ENCODE measurements at places on chromosomes 3 and 15.

DNA sequence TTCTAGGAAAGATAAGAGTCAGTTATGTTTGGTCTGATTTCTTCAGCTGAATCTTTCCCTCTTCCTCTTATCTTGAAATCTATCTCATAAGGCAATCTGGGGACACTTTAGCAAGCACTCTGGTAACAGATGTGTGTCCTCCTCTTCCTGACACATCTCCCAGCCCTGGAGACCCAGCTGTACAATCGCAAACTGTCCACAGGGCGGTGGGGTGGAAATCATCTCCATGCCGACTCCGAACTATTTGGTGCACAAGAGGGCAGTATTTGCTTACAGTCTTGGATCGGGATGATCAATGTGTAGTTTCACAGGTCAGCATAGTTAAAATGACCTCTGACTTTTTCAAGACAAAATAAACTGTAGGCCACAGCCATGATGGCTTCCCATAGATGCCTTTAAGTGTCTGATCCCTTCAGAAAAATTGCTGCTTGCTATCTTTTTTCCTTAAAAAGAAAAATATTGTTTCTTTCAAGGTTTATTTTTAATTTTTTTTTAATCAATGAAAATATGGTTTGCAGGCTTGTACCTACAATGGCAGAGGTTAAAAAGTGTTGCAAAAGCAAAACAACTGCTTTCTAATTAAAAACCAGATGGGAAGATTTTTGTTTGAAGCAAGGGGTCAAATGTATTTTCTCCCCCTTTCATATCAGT lies 17.7 kb downstream of the EEFSEC start:
- DNase-seq = peak; percentile 21

DNA sequence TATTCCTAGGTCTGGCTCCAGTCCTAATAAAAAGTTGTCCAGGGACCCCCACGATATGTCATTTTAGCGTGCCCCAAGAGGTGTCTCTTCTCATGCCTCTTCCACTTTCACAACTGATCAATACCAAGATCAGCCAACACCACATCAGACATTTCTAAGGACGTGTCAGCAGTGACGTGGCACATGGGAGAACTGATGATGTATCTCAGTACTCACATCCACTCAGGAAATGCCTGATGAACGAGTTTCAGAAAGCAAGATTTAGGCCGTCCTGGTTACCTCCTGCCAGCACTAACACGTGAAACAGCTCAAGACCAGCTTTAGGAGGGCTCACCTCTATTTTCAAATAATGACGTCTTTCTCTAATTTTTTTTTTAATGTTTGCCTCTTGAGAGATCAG lies 19.6 kb downstream of the VGLL4 start:
- DNase-seq = no peak

GRCh38 chr3:43247561-43248184 lies 38.7 kb upstream of the SNRK start:
- no peak for DNase-seq

- DNase-seq = no peak
These were observed 17.1 kb downstream of the LIMD1 start for GRCh38 chr3:45611628-45612081.

GRCh38 chr3:71304247-71304646 lies 279.3 kb downstream of the FOXP1 start:
- DNase-seq = no peak

GRCh38 chr3:151526757-151527156 lies 65.9 kb upstream of the IGSF10 start:
- DNase-seq = no peak

DNA sequence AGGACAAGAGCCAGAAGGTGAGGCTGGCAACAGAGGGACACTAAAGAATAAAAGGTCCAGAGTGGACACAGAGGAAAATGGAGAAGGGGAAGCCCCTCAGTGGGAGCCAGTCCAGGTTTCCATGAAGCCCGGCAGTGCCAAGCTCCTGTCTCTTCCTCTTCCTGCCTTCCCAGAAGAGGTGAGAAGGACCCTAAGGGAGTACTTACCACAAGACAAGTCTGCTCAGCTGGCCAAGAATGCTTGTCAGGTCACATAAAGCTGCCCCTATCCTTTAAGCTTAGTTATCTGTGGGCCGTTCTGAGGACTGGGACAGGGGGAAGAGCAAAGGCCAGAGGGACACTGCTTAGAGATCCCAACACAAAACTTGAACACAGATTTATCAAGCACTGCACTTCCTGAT lies 100.2 kb downstream of the RYK start:
- no peak for DNase-seq

- DNase-seq = no peak
These were observed 61.4 kb downstream of the GOLIM4 start for GRCh38 chr3:168034152-168034928.

DNA sequence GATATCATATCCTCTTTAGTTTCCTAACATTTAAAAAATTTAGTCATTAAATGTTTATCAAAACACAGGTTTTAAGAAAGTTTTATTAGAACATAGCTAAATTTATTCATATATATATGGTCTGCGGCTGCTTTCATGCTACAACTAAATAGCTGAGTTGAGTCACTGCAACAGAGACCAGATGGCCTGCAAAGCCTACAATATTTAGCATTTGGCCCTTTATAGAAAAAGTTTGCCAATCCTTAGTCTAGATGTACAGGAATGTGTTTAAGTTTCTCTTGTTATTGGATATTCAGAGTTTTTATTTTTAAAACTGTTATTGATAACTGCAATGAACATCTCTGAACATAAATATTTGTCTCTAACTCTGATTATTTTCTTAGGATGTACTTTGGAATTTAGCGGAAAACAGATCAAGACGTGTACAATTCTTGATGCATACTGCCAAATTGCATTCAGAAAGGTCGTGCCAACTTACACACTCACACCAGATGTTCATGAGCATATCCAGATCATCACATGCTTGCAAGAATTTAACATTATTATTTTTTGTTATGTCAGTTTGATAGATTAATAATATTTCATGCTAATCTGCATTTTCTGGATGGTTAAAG lies 157.9 kb downstream of the STAC start:
- DNase-seq = no peak

- no peak for DNase-seq
These were observed 30.2 kb upstream of the LEKR1 start for GRCh38 chr3:156795890-156796481.

GRCh38 chr15:96325541-96326327 lies 4.8 kb upstream of the NR2F2 start:
- no peak for DNase-seq

- DNase-seq = no peak
These were observed 26.8 kb upstream of the COPB2 start for GRCh38 chr3:139416275-139416674.

GRCh38 chr3:32004113-32004765 lies 22.7 kb downstream of the ZNF860 start:
- DNase-seq = no peak

GRCh38 chr3:122676759-122677158 lies 3.9 kb upstream of the PARP14 start:
- no peak for DNase-seq

- no peak for DNase-seq
These were observed 733.6 kb downstream of the EPHA3 start for GRCh38 chr3:89841041-89841440.

DNA sequence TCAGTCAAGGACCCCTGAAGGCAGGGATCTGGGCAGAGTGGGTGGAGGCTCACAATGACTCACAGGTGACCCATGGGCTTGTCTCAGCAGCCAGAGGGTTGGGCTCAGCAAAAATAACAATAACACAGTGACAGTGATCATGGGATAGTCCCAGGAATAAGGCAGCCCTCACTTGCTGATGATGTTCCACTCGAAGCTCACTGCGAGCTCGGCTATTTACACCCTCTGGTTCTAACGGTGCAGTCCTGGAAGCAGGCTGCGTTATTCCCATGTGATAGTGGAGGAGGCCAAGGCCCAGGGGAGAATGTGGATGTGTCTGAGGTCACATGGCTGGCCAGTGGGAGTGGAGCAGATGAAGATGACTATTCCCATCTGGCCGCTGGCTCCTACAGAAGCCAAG lies 16.2 kb downstream of the CCDC33 start:
- no peak for DNase-seq

GRCh38 chr3:12719541-12719940 lies 39.5 kb downstream of the TMEM40 start:
- DNase-seq = no peak

- DNase-seq = no peak
These were observed 93.6 kb upstream of the NEO1 start for GRCh38 chr15:72958634-72959033.

- DNase-seq = no peak
These were observed 29.6 kb upstream of the IDH2 start for GRCh38 chr15:90131848-90132247.

DNA sequence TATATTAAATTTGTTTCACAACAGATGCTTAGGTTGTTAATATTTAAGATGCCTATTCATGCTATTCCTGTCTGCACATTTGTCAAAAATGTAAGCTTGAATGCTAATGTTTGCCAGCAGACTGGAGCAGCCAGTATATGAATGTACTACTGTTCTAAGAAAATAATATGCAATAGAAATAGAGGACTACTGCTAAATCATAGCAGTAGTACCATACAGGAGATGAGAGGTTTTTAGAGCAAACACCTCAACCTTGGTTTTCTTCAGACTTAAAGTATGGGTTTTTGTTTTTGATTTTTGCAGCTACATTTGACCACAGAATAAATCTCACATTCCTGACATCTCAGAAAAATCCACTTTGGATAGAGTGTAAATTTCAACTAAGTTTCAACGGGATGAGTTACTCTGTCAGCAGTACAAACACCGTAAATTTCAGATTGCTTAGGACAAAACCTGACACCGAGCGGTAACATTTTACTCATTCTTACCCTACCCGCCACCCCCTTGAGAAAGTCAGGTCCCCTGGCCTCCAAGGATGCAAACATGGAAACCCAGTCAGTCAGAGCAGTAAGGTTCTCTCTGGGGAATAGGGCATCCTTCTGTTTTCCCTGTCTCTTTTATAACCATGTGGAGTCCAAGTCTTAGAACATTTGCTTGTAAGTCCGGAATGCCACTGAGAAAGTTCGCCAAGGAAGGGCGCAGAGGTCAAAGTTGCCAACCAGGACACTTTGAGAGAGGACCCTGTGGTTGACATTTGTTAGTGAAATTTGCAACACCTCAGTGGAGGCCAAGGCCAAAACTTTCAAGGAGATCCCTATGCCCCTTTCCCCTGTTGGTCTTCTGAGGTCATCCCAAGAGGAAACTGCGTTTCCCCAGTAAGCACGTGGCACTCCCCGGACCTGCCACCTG lies 17.9 kb upstream of the SATB1 start:
- DNase-seq = peak; percentile 40

- DNase-seq = no peak
These were observed 33.3 kb upstream of the ATG7 start for GRCh38 chr3:11238880-11239279.

GRCh38 chr3:105649480-105649879 lies 219.3 kb downstream of the CBLB start:
- DNase-seq = no peak

DNA sequence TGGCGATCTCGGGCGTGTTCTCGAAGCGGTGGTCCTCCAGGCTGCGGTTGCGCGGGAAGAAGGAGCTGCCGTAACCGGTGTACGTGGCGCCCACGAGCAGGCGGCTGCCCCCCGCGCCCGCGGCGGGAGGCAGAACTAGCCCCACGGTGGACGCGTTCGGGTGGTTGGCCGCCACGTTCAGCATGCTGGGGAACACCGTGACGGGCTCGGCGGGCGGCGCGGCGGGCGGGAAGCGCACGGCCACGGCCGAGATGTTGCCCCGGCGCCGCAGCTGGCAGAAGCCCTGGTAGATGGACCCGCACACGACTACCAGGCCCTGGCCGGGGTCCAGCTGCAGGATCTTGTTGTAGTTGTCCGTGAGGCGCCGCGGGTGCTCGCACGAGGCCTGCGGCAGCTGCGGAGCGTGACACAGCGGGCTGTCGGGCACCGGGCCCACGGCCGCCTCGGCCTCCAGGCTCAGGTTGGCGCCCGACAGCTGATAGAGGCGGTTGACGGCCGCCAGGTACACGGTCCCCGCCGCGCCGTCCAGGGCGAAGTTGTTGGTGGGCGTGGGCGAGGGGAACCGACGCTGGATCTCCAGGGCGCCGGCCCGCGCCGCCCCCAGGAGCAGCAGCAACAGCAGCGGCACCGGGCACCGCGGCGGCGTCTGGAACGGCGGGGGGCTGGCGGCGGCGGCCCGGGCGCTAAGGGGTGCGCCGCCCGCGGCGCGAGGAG lies 397 bp downstream of the PLXND1 start:
- DNase-seq = no peak

- DNase-seq = no peak
These were observed 514 bp downstream of the MBNL1 start for GRCh38 chr3:152269056-152269830.

- no peak for DNase-seq
These were observed 700.3 kb downstream of the TUSC7 start for GRCh38 chr3:117409701-117410459.

DNA sequence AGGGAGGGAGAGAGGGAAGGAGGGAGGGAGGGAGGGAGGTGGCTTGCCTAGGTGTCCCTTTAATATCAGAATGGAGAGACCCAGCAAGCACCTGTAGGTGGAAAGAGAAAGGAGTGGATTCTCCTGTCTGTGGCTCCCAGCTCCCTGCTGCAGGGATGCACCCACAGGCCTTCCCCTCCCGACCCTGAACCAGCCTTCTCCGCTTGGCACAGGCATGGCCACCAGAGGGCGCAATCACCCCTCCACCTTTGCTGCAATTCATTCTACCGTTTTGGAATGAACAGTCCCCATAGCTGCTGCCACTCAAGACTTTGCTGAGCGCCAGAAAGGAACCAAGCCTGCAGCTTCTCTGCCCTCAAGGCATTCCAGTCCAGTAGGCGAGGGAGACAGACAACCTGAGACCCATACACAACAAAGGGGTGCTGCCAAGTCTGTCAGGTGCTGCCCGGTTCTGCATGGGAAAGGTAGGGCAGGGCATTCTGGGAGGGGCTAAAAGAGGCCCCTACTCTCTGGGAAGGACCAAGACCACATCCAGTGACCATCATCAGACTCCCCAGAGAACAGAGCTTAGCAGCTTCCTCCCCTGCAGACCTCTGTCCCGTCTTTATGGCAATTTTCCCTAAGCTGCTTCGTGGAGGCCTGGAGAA lies 4.9 kb downstream of the TLR9 start:
- peak; percentile 21 for DNase-seq

DNA sequence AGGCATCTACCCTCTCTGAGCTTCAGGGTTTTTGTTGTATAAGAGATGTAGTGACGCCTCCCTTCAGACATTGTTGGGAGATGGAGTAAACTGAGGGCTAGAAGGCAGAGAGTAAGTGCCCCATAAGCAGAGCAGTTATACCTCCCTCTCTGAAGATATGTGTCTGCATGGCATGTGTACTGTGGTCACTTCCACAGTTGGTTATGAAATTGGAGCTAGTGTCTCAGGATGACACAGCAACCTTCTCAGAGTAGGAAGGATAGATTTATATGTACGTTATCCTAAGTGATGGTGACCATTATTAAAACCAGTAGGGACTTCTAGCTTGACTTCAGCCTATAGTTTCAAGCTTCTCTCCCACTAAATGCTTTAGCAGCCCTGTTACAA lies 17.9 kb downstream of the PXK start:
- no peak for DNase-seq
